HEK293T (cell line): ENCODE measurements at places on chromosomes 7 and 10.

DNA sequence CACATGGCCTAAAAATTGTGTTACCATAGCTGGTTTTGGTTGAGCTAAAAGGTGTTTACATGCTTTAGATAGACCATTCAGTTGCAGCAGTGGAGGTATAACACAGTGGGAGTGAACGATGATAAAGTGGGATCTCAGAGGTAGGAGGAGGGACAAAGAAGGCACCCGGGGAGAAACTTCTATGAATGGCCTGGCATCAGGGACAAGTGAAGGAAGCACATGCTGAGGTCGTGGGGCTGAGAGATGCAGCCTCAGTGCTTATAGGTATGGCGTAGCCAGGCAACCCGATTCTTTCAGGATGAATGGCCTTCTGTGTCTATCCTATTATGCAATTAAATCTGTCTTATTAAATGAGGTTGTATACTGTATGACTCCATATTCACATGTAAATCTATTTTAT lies 3.9 kb upstream of the CDK6 start:
- no peak for DNase-seq

DNA sequence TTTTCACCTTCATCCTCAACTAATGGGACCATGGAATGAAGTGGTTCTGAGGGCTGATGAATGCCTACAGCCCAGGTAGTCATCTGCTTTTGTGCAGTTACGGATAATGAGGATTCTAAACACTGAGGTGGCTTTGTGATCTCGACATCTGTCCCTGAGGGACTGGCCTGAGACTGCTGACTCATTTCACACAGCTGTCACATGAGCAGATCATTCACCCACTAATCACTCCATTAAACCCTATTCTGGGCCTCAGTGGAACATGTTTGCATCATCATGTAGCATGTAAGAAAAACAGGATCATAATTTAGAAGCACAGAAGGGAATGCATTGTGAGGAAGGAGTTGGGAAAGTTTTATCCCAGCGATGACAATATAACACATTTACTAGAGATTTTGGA lies 79.4 kb upstream of the FEZF1 start:
- DNase-seq: no peak

DNA sequence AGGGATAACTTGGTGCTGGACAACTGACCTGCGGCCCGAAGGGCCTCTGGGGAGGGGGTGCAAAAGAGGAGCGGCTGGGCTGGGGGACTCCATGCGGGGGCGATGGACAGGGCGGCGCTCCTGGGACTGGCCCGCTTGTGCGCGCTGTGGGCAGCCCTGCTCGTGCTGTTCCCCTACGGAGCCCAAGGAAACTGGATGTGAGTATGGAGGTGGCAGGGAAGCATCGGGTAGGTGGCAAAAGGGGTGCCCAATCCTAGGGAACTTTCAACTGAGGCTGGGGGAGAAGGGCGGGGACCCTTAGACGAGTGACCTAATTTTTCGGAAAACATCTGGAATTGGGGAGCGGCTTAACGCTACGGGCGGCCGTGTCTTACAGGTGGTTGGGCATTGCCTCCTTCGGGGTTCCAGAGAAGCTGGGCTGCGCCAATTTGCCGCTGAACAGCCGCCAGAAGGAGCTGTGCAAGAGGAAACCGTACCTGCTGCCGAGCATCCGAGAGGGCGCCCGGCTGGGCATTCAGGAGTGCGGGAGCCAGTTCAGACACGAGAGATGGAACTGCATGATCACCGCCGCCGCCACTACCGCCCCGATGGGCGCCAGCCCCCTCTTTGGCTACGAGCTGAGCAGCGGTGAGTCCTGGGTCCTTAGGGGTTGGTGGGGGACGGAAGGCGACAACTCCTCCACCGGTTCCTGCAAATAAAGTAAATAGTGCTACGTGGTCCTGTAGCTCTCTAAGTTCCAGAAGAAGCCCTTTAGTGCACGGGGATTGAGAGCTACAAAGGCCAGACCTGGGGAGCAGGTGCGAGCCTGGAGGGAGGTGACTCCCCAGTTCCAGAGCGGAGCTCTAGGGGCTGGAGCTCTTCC lies 622 bp downstream of the WNT16 start:
- DNase-seq: peak; percentile 21

DNA sequence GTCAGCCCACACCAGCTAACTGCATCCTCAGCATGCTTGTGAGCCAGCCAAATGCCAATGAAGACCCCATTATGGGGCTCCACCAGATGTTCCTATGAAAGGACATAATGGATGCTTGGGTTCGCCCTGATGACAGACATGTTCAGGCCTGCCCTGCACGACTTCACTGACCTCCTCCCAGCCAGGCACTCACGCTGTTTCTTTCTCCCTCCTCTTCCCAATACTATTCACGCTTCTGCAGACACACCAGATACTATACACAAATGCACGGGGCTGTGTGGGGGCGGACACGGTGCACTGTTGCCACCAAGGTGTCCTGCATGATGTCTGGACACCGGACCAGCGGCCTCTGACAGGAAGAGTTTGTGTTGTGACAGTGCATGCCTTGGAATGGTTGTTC lies 284.2 kb downstream of the PRPF18 start:
- DNase-seq: no peak

DNA sequence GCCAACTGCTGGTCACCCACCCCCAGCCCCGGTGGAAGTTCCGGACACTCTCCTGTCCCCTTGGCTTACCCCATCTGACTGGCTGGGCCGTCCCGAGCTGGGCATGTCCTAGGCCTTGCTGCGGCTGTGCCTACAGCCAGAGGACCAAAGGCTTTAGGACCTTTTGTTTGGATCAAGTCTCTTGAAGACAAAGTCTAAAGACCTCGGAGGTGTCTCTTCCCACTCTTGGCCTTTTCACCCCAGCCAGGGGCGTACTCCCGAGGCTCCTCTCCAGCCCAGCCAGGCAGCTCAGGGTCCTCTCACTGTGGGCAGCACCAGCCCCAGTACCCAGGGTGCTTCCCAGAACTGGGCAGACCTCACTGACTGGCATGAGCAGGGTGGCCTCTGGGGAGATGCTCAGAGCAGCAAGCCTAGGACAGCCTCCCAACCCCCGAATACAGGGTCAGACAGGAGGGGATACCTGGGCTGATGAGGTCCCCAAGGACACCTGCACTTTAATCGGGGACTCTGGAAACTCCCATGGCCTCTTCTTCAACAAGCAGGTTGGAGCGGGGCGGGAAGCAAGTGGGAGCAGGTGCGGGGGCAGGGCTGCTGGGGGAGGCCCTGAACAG lies 2.7 kb upstream of the PWWP2B start:
- DNase-seq: no peak

GRCh38 chr7:8536431-8536830 lies 103.0 kb downstream of the NXPH1 start:
- DNase-seq: no peak

- no peak for DNase-seq
Measured at GRCh38 chr10:103280506-103280905, 3.6 kb downstream of the INA start.

DNA sequence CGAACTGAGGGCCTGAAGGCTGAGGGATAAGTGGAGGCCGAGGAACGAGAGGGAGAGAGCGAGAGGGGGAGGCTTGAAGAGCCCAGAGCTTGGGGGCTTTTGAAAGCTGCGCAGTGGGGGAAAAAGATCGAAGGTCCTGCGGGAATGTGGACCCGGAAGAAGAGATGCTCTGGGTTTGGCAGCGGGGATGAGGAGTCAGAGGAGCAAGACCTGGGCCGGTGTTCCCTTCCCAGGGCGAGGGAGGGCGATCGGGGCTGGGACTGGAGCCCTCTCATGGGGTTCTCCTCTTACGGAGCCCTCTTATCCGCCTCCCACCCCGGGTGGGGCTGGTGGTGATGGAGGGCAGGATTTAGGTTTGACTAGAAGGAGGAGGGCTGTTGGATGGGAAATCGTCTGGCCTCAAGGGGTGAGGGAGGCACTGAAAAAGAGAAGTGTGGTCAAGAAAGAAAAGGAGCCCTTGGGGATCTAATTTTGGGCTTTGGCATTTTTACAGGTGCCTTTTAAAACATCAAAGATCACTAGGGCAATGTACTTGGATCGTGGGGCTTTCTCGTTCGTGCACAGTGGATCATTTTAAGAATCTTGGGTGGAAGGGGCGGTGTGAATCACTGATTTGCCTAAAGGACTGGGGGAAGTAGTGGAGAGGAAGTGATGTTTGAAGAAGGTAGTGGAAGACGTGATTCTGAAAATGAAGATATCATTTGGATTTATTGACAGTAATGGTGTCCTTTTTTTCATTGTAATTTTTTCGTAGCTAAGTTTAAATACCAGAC lies 637 bp downstream of the SAMD8 start:
- peak; percentile 60 for DNase-seq
